Cardiac muscle cell (in vitro differentiated cells and primary cell): ENCODE measurements at places on chromosomes 5 and 9. TPM values are rescaled to one million over a fixed set of nuclear protein-coding genes. Genes with fewer than 3 reads are reported as not detected.

Gene CYLC2
- total RNA-seq = not detected in 2 replicates

Gene KCNMB1
- 1.9 and 2.9 TPM in 2 replicates for total RNA-seq

- no peaks in the 10 kb centered on the region for H3K27me3 ChIP-seq
- no peak overlapping the region for H3K4me3 ChIP-seq
- H3K4me1 ChIP-seq = no peaks in the 10 kb centered on the region
- H3K36me3 ChIP-seq = no peaks in the 10 kb centered on the region
- DNase-seq = no peak
These were observed 39.3 kb upstream of the ORM1 start for GRCh38 chr9:114283551-114284111.

Gene AQP7
- 3.8 and 5.5 TPM in 2 replicates for total RNA-seq

GRCh38 chr5:52466113-52466512, 321.6 kb upstream of the ITGA1 start:
- peaks cover 14% of the 10 kb centered on the region for H3K4me1 ChIP-seq
- no peaks in the 10 kb centered on the region for H3K27me3 ChIP-seq
- no peak overlapping the region for H3K27ac ChIP-seq
- no peak overlapping the region for H3K4me3 ChIP-seq
- no peak for DNase-seq

DNA sequence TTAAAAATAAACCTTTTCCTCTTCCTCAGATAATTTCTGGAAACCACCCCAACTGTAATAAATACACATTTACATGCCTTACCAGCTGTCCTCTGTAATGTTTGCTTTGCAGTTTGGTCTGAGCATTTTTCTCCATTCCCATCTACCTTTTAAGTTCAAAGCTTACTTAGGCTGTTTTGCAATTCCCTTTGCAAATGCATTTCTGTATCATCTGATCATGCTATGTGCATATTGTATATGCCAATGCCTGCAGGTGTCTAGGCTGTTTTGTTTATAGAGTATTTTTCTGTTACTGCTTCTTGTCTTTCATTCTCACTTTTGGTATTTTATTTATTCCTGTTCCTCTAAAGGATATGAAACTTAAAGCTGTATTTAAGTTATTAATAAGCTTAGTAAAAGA, 86.3 kb downstream of the SLC44A1 start:
- no peak overlapping the region for H3K4me3 ChIP-seq
- DNase-seq = no peak

DNA sequence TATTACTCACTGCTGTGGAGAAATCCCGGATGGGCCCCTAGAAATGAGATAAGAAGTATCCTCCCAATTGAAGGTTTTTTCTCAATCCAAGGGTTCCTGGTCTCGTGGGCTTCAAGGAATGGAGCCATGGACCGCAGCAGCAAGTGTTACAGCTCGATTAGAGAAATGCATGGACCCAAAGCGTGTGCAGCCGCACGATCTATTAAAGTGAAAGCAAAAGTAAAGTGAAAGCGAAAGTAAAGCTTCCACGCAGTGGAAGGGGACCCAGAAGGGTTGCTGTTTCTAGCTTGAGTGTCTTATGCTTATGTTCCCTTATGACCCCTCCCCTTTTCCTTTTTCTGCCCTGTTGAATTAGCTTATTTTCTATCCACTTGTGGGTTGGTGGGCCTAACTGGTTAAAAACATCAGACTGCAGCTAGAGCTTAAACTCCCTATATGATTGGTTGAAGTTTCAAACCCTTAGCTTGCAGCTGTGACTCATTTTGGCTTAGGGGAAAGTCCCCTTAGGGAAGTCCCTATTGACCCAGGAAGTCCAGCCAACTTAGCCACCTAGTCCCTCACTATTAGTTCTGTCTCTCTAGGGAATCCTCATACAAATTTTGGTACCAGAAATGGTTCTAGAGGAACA, 1111.8 kb downstream of the TAF11L14 start:
- H3K27ac ChIP-seq = no peak overlapping the region
- no peak for DNase-seq
- H3K4me3 ChIP-seq = no peak overlapping the region
- H3K36me3 ChIP-seq = no peaks in the 10 kb centered on the region
- H3K4me1 ChIP-seq = no peaks in the 10 kb centered on the region
- no peaks in the 10 kb centered on the region for H3K27me3 ChIP-seq

- no peaks in the 10 kb centered on the region for H3K27me3 ChIP-seq
- no peaks in the 10 kb centered on the region for H3K4me1 ChIP-seq
- peak; percentile 57 for DNase-seq
These were observed 87.1 kb downstream of the ANXA2R start for GRCh38 chr5:42953041-42953440.

Gene MEGF9
- total RNA-seq = 1.4 and 1.8 TPM in 2 replicates

GRCh38 chr5:73733219-73733618, 107.2 kb downstream of the ARHGEF28 start:
- no peaks in the 10 kb centered on the region for H3K36me3 ChIP-seq
- no peak overlapping the region for H3K4me3 ChIP-seq
- no peak for DNase-seq
- H3K27ac ChIP-seq = no peak overlapping the region
- peaks cover 5% of the 10 kb centered on the region for H3K4me1 ChIP-seq

DNA sequence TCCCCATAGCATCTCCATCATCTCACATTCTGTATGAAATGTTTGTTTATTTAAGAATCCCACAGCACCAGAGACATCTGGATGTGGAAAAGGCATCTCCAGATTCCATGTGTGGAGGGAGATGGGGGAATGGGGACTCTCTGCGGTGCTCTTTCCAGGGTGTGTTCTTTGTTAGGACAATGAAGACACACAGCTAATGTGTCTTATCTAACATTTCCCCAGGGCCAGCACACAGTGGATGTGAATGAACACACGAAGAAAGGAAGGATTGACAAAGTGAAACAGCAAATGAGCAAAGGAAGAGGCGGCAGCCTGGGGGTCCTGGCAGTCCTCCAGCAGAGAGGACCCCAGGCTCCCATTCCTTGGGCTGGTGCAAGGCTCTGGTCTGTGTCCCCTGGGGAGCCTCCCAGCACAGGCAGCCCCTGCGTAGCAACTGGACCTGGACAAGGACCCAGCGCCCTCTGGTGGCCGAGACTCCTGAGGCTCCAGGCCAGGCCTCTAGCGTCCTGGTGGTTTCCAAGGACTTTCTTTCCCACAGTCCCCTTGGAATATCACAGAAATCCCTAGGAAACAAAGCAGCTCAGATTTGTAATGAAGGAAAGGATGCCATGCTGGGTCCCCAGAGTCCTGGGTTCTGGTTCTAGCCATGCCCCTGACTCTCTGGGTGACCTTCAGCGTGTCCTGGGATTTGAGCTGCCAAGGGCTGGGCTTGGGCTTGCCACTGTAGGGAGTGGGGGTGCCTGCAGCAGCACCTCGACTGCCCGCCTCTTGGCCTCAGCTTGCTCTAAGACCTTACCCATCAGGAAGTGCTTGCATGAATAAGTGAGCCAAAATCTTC, 3.5 kb upstream of the PDLIM7 start:
- no peaks in the 10 kb centered on the region for H3K27me3 ChIP-seq
- peaks cover 9% of the 10 kb centered on the region for H3K4me1 ChIP-seq
- no peaks in the 10 kb centered on the region for H3K36me3 ChIP-seq

GRCh38 chr9:18360005-18360404, 113.9 kb upstream of the ADAMTSL1 start:
- no peaks in the 10 kb centered on the region for H3K27me3 ChIP-seq
- no peak for DNase-seq
- peaks cover 42% of the 10 kb centered on the region for H3K4me1 ChIP-seq
- H3K36me3 ChIP-seq = no peaks in the 10 kb centered on the region
- peak overlapping the region; percentile 90 for H3K27ac ChIP-seq
- H3K4me3 ChIP-seq = no peak overlapping the region

DNA sequence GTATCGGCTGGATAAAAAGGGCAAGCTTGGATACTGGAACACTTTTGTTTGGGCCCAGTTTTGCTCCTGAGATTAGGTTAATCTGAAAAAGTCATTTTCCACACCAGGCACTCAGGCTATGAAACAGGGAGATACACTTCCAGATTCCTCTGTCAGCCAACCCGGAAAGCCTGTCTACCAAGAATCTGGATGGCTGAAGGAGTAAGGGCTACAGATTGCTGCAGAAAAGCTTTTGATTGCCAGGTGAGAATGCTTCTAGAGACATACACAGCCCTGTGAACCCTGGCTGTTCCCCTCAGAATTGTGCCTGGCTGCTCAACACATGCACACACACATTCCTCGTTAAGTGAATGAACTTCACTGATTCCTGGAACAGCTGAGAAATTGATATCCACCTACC, 114.4 kb downstream of the PSD2 start:
- no peaks in the 10 kb centered on the region for H3K36me3 ChIP-seq
- peak overlapping the region; percentile 39 for H3K27ac ChIP-seq
- no peak for DNase-seq

DNA sequence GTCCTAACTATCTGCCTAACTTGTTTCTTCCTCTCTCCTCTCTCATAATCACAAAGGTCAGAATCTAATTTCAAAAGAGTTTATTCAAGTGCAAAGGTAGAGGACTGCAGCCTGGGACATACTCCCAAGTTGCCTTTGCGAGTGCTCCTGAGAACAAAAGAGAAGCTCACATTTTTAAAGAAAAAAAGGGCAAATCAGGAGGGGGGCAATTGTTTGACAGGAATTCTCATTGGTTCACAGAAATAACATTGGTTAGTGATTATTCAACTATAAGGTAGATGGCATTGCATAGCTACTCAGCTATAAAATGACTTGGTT, 108.1 kb upstream of the RAI14 start:
- H3K4me1 ChIP-seq = no peaks in the 10 kb centered on the region
- H3K4me3 ChIP-seq = no peak overlapping the region
- DNase-seq = no peak
- no peaks in the 10 kb centered on the region for H3K36me3 ChIP-seq
- H3K27ac ChIP-seq = no peak overlapping the region
- no peaks in the 10 kb centered on the region for H3K27me3 ChIP-seq

Gene MOB3B
- 0.56 and 0.74 TPM in 2 replicates for total RNA-seq

Gene UNC5A
- 0.86 and 1.4 TPM in 2 replicates for total RNA-seq

GRCh38 chr9:123361731-123362510, 5.9 kb downstream of the CRB2 start:
- peaks cover 73% of the 10 kb centered on the region for H3K4me1 ChIP-seq
- H3K27me3 ChIP-seq = no peaks in the 10 kb centered on the region
- H3K36me3 ChIP-seq = no peaks in the 10 kb centered on the region
- no peak for DNase-seq

DNA sequence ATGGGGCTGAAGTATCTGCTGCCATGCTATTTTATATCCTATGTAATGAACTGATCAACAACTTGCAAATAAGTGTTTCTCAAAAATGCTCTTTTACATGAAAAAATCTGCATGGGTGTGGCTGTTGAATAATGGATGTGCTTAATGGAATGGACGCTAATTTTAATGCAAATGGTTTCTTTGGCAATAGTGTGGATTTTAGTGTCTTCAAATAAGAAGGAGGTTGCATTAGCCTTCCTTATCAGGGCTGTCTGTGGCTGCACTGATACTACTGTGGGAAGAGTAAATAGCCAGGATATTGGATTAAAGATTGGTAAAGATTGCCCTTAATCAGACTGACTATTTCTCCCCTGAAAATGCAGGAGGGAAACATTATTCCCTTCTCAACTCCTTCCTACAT, 121.9 kb upstream of the STK32A start:
- no peaks in the 10 kb centered on the region for H3K27me3 ChIP-seq
- H3K27ac ChIP-seq = no peak overlapping the region
- H3K4me3 ChIP-seq = no peak overlapping the region
- no peaks in the 10 kb centered on the region for H3K36me3 ChIP-seq
- no peak for DNase-seq

GRCh38 chr5:138752341-138752950, 779 bp upstream of the CTNNA1 start:
- H3K4me1 ChIP-seq = peaks cover 8% of the 10 kb centered on the region
- peak overlapping the region; percentile 99 for H3K27ac ChIP-seq
- DNase-seq = peak; percentile 25
- peak overlapping the region; percentile 92 for H3K4me3 ChIP-seq

DNA sequence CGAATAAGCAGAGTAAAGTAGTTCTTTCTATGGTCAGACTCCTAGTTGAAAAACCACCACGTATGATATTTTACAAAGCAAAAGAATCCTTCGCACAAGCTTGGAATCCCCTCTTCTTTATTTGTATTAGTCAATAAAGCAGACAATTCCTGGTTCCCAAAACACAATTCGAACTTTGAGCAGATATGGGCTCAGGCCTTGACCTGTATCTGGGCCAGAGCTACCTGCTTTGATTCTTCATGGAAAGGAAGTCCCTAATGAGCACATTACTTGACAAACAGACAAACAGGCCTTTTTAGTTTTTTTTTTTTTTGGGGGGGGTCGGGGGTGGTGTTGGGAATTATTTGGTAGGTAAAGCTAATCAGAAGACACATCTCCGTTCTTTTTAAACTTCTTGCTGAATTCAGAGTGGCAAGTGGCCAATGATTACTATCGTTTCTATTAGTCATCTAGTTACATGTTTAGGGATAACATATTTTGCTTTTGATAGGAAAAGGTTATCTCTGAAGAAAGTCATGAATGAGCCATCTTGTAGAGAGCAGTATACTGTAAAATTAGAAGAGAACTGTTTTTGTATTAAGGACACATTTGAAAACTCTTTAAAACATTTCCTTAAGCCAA, 116.6 kb upstream of the HMHB1 start:
- no peak overlapping the region for H3K4me3 ChIP-seq
- no peak for DNase-seq
- H3K27me3 ChIP-seq = no peaks in the 10 kb centered on the region
- H3K27ac ChIP-seq = no peak overlapping the region
- no peaks in the 10 kb centered on the region for H3K36me3 ChIP-seq

DNA sequence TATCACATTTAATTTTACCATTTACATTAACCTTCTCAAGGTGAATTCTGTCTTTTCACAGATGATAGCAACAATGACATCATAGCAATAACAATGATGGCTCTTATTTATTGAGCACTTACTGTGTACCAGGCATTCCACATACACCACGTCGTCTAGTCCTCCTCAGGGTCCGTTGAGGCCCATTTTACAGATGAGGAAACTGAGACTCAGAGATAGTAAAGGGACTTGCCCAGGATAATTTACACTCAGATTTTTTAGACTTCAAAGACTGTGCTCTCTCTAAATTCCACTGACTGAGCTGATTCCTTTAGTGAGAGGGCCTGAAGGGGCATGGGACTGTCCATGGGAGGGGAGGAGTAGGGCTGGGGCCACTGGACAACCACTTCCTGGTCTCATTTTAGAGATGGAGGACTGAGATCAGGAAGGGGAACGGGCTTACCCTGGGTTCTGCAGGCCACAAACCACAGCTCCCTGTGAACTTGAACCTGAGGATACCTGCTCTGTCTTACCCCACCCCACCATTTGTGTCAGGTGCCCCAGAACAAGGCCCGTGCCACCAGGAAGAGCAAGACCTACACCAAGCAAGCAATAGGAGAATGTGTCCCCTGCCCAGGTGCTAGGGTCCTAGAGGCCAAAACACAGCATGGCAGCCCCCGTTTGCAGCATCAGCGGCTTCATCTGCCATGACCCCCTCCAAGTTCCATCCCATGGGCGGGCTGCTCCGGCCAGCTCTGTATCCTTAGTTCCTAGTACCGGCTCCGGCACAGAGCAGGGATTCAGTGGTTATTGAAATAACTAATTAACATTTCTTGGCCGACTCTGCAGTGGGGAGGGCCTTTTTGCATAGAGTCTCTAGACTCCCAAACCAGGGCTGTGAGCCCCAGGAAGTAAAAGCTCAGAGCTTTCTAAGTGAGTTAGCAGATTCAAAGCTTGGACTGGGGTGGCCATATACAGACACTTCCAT, 96.6 kb downstream of the RGS3 start:
- DNase-seq = no peak
- peaks cover 24% of the 10 kb centered on the region for H3K4me1 ChIP-seq
- no peaks in the 10 kb centered on the region for H3K36me3 ChIP-seq
